Epithelial cell of proximal tubule (primary cell): ENCODE measurements at places on chromosomes 4 and X. TPM values are rescaled to one million over a fixed set of nuclear protein-coding genes. Genes with fewer than 3 reads are reported as not detected.

The IGSF1 gene
- total RNA-seq = 0.29 and 0.46 TPM in 2 replicates

The TXK gene
- 1.3 and 2.0 TPM in 2 replicates for total RNA-seq

The GRIA3 gene
- total RNA-seq = under 0.01 and 0.80 TPM in 2 replicates

The CXCL1 gene
- total RNA-seq = 100 and 158 TPM in 2 replicates

The CPZ gene
- total RNA-seq = 0.86 and 2.0 TPM in 2 replicates

The DRP2 gene
- 0.22 and 0.86 TPM in 2 replicates for total RNA-seq

The KLF3 gene
- 23.0 and 28.0 TPM in 2 replicates for total RNA-seq

The DCLK2 gene
- 2.7 and 5.2 TPM in 2 replicates for total RNA-seq

The TGIF2LX gene
- total RNA-seq = not detected in 2 replicates

The AMER1 gene
- total RNA-seq = 1.6 and 1.9 TPM in 2 replicates

The PAGE2 gene
- total RNA-seq = not detected in 2 replicates

The MAOB gene
- total RNA-seq = 0.14 and 1.9 TPM in 2 replicates

The NPY5R gene
- 0.12 and 0.14 TPM in 2 replicates for total RNA-seq

The DRD5 gene
- total RNA-seq = not detected in 2 replicates

The POU4F2 gene
- not detected in 2 replicates for total RNA-seq

The RP2 gene
- total RNA-seq = 7.0 and 16.3 TPM in 2 replicates

The P2RY8 gene
- not detected in 2 replicates for total RNA-seq

The SLC10A4 gene
- 0.36 TPM in 1 of 2 replicates, not detected in the other for total RNA-seq

The PCDH11X gene
- total RNA-seq = not detected in 2 replicates

The CXorf49 gene
- 15.4 and 70.9 TPM in 2 replicates for total RNA-seq

The C4orf54 gene
- total RNA-seq = 0.07 TPM in 1 of 2 replicates, not detected in the other

The UGT2A1 gene
- total RNA-seq = not detected in 2 replicates

The PPARGC1A gene
- total RNA-seq = 0.72 and 1.4 TPM in 2 replicates

The GIMD1 gene
- not detected in 2 replicates for total RNA-seq

The CSAG2 gene
- total RNA-seq = not detected in 2 replicates

The EGFL6 gene
- not detected in 2 replicates for total RNA-seq

The KIAA1210 gene
- not detected in 2 replicates for total RNA-seq

The ASMT gene
- not detected in 2 replicates for total RNA-seq

The S100P gene
- 0.14 and 92.5 TPM in 2 replicates for total RNA-seq

The SCFD2 gene
- total RNA-seq = 8.9 and 18.7 TPM in 2 replicates

The SH3RF1 gene
- 20.6 and 25.8 TPM in 2 replicates for total RNA-seq

The CXCL8 gene
- 24.9 and 31.4 TPM in 2 replicates for total RNA-seq

The LNX1 gene
- 2.6 and 3.3 TPM in 2 replicates for total RNA-seq

The GLRA3 gene
- total RNA-seq = not detected in 2 replicates

The ASMTL gene
- 14.4 and 16.2 TPM in 2 replicates for total RNA-seq

The SGMS2 gene
- total RNA-seq = 77.2 and 84.2 TPM in 2 replicates

The ZAR1 gene
- 0.23 TPM in 1 of 2 replicates, not detected in the other for total RNA-seq

The FDCSP gene
- not detected in 2 replicates for total RNA-seq

The KIAA0232 gene
- total RNA-seq = 15.0 and 20.9 TPM in 2 replicates

The AFAP1 gene
- total RNA-seq = 24.3 and 26.2 TPM in 2 replicates

The ARHGEF6 gene
- total RNA-seq = 0.36 and 0.63 TPM in 2 replicates

The CCKAR gene
- not detected in 2 replicates for total RNA-seq

The PAGE5 gene
- not detected in 2 replicates for total RNA-seq

The CTSO gene
- total RNA-seq = 4.1 and 6.5 TPM in 2 replicates

The ARMCX2 gene
- 20.9 and 29.4 TPM in 2 replicates for total RNA-seq

The ARHGAP24 gene
- 3.3 and 9.9 TPM in 2 replicates for total RNA-seq

The STS gene
- 1.6 and 2.2 TPM in 2 replicates for total RNA-seq

The GCNA gene
- 0.14 and 0.52 TPM in 2 replicates for total RNA-seq
